ENCODE measurements at places on chromosomes 2 and 18.

GRCh38 chr2:46377101-46377581 lies 79.9 kb downstream of the EPAS1 start:
- no peak for DNase-seq

DNA sequence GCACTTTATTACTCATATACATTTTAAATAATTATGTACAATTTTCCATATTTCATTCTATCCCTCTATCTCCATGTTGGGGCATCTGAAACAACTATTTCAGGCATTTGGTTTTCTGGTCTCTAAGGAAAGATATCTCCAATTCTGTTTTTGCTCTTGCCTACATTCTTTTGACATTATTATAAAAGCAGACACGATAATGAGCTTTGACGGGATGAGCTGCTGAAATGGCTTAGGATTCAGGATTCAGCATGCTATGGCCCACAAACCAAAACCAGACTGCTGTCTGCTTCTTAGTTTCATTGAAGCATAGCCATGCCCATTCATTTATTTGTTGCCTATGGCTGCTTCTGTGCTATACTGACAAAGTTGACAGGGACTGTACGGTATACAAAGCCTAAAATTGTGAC lies 42.7 kb upstream of the GLS start:
- no peak for DNase-seq

DNA sequence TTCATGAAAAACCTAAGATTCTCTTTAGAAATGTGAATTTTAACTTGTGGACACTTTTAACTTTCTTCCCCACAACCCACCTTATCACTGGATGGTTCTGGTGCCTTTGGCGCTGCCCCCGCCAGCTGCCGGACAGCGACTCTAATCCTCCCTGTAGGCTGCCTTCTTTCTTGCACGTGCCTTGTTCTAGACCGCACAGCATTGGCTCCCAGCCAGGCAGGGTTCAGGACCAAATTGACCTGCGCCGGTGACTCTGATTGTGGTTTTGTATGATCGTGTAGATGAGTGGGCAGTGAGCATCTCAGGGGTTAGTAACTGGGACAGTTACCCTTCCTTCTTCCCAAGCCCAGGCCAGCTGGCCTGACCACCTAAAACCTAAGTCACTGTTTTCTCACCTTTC lies 106.8 kb downstream of the ASAP2 start:
- DNase-seq = no peak

DNA sequence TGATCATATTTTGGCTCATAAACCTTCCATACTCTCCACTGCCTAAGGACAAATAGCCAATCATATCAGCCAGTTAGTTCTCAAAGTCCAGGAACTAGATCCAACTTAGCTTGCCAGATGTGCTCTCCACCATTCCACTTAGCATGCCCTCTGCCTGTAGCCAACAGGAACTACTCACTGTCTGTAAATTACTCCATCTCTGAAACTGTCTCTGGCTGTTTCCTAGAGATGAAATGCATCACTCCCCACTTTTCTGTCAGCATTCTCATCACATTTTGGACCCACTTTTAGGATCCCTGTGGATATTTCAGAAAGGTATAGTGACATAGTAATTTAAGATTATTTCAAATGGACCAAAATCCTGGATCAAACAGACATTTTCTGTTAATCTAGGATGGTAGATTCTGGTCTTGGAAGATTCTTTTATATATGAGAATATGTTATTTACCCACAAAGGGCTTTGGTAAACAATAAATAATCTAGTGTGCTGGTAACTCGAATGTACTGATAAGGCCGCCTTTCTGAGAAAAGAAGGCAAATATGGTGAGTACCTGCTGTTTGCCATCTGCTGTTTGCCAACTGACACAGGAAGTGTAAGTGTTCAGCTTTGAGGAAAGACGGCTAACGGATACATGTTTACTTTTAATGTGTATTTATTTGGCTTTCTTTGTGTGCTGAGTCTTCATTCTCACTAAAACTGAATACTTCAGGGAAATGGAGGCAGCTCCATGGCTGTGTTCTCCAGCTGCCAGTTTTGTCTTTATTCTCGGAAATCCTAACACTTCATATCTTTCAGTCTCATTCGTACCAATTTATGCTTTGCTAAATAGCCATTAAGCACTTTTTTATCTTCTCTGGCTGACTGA lies 79.5 kb downstream of the EVA1A start:
- no peak for DNase-seq

DNA sequence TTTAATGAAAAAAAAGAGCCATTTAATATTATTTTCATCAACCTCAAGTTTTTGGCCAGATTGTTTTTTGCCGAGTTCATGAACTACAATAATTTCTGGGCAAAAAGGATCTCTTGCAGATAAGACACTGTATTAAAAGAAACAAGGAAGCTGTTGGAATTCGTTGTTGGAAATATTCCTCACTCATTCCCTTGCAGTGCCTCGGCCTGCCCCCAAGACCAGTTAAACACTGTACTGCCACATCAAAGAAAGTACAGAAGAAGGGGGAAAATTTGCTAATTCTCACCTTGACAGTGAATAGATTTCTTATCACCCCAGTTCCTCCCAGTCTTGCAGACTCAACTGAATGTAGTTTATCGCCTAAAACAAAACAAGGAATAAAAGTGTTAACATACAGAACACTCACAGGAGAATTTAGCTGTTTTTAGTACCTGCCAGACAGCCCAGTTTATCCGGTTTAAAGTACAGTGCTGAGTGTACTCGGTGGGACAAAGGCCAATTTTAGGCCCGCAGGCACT lies 1.2 kb downstream of the IDH1 start:
- no peak for DNase-seq

- DNase-seq = no peak
These were observed 47.5 kb downstream of the EPAS1 start for GRCh38 chr2:46344706-46345105.

GRCh38 chr2:239826786-239827522 lies 198.2 kb downstream of the NDUFA10 start:
- no peak for DNase-seq

GRCh38 chr2:168323529-168324021 lies 76.2 kb upstream of the STK39 start:
- DNase-seq = no peak

DNA sequence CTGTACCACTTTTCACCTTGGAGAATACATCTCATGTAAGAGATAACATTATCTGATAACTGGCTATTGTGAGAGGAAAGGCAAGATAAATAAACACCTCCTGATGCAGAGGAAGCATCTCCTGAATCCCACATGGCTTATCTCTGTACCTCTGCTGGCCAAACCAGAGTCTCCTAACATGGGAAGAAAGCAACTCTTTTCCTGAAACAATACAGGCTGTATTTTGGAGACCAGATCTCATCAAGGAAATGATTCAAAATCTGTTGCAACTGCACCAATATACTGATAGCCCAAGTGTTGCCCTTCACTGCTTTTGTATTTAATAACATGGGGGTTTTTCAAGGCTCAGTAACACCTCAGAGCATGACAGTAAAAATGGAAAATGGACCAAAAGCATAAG lies 106.9 kb downstream of the MREG start:
- DNase-seq = no peak

DNA sequence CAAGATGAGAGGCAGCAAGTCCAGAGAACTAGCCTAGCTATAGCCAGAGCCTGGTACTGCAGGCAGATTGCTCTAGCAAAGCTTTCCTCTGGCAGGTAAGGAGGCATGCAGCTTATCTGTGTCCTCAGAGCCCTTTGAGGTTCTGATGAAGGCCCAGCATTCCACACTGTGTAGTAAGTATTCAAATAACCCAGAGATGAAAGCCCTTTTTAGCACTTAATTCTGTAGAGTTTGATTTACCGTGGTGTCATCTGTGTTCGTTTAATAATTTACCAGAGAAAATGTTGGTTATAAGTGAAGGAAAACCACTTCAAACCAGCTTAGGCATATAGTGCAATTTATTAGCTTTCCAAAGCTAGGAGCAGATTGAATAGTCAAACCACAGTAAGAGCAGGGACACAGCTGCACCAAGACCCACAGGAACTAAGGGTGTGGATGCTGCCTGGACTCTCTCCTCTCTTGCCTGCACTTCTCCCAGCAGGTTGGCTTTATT lies 226.6 kb downstream of the BABAM2 start:
- no peak for DNase-seq

GRCh38 chr2:33645861-33646260 lies 46.8 kb upstream of the FAM98A start:
- DNase-seq = no peak

- no peak for DNase-seq
These were observed 150.6 kb upstream of the UBE2E3 start for GRCh38 chr2:180829836-180830235.

DNA sequence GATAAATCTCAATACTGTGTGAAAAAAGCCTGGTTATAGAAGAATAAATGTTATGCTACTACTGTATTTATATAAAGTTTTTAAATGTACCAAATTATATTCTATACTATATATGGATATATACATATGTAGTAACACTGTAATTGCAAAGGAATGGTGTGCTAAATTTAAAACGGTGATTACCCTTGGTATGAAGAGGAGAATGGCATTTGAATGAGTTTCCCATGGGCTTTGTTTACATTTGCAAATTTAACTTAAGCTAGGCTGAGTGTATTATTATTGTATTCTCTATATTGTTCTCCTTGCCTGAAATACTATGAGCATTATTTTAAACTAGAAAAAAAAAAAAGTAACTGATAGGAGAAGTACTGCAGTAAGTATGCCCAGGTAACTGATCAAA lies 4.7 kb upstream of the SP3 start:
- DNase-seq = no peak

DNA sequence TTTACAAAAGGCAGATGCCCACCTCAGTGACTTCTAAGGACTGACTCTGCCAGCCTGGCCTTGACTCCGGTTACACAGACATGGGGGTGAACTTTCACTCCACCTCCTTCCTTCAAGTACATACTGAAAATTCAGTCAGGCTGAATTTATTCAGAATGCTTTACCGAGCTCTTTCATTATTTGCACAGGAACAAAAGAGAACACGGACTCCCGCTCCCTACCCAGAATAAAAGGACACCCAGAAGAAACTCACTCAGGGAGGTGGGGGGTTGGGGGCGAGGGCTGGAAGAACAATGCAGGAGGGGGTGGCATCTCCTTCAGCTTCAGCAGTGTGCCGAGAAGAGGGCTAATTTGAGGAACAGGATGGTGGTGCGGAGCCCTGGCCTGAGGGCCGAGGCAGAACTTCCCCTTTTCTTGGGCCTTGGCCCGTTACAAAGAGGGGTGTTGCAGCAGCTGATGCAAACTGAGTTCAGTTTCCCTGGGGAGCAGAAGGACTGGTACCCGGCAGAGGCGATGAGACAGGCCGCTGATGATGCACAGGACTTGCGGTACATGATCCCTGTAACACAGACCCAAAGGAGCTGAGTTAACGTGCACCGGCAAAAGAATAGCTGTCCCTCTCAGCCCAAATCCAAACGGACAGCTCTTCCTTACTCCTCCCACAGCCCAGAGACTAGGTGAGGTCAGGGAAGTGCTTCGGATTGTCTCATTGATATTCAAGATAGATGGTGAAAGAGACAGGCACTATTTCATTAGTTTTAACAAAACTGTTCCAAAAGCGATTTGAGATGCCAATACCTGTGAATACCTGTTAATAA lies 24.1 kb downstream of the LYPD1 start:
- no peak for DNase-seq

GRCh38 chr18:79875531-79875919 lies 75.9 kb downstream of the SLC66A2 start:
- DNase-seq = no peak

GRCh38 chr2:218904176-218904575 lies 23.5 kb downstream of the WNT10A start:
- no peak for DNase-seq

DNA sequence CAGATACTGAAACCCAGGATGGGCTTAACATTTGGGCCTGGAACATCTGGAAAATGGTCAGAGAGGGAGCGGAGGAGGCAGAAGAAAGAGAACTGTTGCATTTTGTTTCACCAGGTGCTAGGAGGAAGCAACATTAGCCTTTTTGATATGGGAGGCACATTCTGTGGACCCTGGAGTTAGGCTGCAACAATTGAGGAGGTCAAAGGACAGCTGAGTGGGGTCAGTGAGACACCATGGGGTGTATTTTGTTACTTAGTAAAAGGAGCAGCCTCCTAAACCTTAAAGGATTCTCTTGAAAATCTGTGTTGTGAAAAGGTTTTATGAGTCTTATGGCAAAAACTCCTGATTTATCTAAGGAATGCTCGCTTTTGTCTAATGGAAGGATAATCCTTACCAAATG lies 124.9 kb downstream of the GREB1L start:
- no peak for DNase-seq

GRCh38 chr2:101897301-101897700 lies 94.5 kb upstream of the IL1R2 start:
- DNase-seq = no peak

DNA sequence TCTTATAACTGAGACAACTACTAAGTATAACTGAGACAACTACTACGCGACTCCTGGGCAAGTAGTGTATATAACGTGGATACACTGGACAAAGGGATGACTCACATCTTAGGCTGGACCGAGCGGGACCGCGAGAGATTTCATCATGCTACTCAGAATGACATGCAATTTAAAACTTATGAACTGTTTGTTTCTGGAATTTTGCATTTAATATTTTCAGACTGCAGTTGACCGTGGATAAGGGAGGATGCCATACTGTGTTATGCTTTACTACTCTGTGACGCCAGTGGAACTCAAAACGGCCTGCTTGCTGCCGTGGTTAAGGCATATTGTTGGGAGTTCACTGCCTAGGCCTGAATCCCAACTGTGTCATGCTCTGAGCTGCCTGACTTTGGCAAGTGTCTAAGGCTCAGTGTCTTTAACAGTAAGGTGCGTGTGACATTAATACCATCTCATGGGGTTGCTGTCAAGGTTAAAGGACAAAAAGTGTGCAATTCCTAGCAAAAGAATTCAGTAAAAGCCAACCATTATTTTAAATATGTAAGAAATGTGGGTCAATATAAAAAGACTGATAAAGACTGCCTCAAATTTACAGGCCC lies 64.6 kb downstream of the BMP10 start:
- DNase-seq = no peak

DNA sequence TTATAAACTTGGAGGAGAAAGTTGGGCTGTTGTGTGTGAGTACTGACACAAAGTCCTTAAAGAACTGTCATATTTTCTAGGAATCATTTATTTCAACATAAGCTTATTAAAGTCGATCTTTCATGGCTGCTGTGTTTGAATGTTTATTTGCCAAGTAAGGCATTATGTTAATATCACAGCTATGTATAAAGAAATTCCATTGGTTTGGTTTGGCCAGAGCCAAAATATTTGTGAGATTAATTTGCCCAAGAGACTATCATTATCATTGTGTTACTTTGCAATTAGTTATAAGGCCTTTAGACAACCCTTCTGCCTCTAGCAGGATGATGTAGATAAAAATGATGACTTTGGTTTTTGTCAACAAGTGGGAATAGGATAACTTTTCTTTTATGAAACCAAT lies 240.6 kb upstream of the NT5C1B start:
- DNase-seq = no peak

DNA sequence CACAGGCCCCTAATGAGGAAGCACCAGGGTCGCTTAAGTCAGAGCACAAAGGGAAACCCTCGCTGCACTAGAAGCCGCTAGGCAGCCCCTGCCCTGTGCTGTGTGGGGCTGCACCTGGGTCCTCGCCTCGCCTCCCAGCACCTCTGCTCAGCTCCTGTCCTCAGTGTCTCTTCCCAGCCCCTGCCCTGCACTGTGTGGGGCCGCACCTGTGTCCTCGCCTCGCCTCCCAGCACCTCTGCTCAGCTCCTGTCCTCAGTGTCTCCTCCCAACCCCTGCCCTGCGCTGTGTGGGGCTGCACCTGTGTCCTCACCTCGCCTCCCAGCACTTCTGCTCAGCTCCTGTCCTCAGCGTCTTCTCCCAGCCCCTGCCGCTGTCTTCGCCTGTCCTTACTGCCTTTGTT lies 342.8 kb downstream of the EIPR1 start:
- DNase-seq = no peak

All from effector CD4-positive, alpha-beta T cell (primary cell).